ENCODE measurements at places on chromosomes 13 and 19.
A peak's percentile ranks its signal among the peaks of the same experiment; 100 is the strongest.

GRCh38 chr19:43441716-43442115, 23.7 kb downstream of the LYPD3 start:
- DNase-seq: no peak

DNA sequence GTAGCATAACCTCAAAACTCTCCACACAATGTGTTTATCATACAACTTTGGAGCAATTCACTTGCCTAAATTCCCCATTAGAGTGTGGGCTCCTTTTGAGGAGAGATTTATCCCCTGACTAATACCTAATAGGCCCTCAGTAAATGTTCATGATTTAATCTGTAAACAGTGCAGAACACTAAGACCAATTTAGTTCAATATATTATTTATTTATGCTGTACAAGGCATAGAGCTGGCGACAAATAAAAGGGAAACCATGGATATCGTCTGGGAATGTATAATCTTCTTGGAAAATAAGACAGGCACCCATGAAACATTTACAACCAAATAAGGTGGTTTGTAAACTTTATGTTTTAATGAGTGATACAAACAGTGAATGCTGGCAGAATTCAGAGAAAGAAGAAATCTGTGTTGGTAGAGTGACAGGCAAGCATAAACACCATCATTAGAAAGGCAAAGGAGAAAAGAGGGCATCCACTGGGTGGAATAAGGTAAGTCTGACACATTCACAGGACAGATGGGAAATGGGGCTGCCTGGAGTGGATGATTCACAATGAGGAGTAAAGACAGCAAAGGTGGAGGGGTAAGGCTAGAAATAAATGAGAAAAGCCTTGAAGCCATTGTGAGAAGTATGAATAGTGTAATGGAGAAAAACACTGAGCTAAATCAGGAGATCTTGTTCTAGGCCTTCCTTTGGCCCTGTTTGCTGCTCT, 106.1 kb upstream of the MIR17HG start:
- no peak for DNase-seq

DNA sequence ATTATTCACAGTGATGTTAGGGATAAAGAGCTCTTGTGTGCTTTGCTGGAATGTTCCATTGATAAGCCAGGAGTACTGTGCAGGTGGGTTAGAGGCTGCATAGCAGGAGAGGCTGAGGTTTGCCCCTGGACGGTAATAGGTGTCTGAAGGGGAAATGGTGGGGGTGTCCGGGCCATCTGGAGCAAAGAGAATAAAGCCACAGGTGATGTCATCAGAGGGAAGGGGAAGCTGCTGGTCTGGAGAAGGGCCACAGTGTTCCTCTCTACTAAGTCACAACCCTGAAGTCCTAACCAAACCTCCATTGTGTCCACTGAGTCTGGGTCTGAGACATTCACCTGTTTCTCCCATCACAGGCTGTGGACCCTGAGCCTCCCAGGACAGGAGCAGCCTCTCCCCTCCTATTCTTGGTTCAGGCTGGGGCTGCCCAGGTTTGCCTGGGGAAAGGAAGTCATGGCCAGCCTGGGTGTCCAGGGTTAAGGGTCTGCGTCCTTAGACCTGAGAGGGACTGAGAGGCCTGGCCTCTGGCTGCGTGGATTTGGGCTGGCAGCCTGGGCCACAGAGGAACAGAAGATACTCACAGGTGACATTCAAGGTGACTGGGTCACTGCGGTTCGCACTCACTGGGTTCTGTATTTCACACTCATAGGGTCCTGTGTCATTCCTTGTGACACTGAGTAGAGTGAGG, 6.8 kb downstream of the CEACAM1 start:
- no peak for DNase-seq

DNA sequence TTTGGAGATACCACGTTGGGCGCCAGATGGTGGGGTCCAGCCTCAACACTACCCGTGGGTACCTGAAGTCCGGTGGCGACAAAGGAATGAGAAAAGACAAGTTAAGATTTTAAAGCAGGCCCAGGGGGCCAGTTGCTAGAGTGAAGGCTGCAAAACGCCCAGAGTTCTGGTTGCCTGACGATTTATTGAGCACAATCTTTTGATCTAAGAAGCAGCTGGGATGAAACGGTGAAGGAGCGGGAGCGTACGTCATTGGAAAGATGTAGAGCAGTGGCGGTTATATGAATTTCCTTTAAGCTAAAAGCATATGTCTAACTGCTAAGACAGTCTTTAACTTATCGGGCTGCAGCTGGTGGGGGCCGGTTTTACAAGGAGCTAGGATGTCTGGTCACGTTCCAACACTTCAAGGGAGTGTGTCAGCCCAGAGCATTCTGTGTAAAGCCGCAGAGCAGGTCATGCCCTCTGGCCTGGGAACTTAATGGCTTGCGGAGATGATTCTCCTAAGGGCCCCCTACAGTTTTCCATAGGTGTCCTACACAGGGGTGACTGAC, 28.9 kb upstream of the EVI5L start:
- no peak for DNase-seq

- DNase-seq: no peak
Observed at GRCh38 chr13:97715763-97716162, 237.7 kb upstream of the IPO5 start.

- no peak for DNase-seq
Observed at GRCh38 chr19:40162104-40162503, 29.1 kb upstream of the MAP3K10 start.

DNA sequence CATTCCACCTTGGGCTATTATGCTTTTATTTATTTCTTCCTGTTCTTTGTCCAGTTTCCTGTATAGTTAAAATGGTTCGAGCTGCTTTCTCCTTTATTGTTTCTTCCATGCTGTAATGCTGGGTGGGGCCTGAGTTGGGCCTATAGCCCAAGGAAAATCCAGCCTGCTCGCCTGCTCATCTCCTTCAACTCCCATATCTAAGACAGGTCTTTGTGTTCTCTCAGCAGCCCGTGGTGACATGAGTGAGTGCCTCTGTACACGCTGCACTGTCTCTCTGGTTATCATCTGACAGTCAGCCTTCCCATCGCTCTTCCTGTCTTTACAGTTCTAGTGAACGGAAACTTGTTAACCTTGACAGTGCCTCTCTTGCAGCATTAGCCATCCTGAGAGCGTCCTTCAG, 221.9 kb upstream of the SLC10A2 start:
- DNase-seq: no peak

DNA sequence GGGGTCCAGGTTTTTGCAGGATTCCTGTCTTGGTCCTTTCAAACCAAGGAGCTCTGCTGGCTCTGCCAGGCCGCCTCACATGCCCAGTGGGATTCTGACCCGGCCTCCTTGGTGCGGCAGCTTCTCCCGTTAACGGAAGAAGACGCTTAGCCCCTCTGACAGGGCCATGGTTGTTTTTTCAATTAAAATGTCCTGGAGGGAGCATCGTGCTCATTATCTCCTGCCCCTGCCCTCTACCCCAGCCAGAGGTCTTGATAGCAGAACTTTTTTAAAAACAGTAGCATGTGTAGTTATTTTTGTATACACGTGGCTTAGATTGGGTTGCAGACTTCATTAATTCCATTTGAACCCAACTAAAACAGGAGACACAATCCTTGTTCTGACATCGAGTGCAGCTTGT, 11.5 kb upstream of the RPS15 start:
- no peak for DNase-seq

GRCh38 chr13:74206061-74206561, 71.9 kb upstream of the KLF12 start:
- no peak for DNase-seq

- no peak for DNase-seq
Observed at GRCh38 chr13:112702341-112702985, 12.6 kb downstream of the ATP11A start.

GRCh38 chr19:6414793-6415590, 9.6 kb downstream of the KHSRP start:
- DNase-seq: no peak

DNA sequence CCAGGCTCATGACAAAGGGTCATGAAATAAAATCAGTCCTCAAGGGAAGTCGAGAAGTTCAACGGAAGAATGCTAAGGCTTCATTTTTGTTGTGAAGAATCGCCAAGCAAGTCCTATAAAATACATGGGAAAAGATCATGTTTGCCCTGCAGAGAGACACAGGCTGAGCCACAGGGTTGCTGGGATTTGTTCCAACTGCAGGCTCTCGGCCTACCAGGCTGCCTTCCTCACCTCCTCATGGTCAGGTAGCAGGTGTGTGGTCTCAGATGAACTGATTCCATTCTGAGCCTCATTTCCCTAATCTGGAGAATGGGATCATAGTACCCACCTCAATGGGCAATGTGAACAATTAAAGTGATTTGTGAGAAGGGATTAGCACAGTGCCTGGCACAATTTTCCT, 114.9 kb upstream of the SPATA13 start:
- no peak for DNase-seq

DNA sequence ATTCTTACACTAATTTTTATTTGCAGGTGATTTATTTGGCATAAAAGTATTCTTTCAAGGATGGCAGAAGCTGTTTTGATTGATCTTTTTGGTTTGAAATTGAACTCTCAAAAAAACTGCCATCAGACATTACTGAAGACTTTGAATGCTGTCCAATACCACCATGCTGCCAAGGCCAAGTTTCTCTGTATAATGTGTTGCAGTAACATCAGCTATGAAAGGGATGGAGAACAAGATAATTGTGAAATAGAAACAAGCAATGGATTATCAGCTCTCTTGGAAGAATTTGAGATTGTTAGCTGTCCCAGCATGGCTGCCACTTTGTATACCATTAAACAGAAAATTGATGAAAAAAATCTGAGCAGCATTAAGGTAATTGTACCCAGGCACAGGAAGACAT, 1.2 kb downstream of the LACC1 start:
- no peak for DNase-seq

DNA sequence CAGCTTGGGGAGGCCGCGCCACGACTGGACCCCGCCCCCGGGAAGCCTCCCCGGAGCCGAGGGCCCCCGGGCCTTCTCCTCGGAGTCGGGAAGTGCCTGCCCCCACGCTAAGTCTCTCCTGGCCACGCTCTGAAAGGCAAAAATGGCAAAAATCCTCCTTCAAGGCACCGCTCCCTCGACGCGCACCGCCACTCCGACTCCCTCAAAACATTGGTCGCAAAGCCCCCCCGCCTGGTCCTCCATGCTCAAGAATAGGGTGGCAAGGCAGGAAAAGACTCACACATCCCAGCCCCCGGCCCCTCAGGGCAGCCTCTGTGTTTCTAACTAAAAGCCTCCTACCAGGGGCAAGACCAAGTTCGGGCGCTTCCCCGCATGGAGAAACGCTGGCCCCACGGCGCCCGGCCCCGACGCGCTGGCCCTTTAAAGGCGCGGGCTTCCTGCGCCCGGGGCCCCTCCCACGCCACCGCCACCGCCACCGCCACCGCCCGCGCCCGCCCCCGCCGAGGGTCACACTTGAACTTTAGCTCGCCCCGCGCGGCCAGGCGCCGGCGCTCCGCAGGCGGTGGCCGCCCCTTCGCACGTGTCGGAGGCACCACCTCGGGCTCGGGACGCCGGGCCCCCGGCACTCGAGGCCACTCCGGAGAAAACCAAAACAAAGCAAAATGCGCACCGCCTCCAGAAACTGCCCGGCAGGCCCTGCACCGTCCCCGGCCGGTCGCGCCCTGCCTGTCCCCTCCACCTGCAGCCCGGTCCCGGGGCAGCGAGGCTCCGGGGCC, 1.9 kb downstream of the FOXO1 start:
- peak; percentile 48 for DNase-seq

DNA sequence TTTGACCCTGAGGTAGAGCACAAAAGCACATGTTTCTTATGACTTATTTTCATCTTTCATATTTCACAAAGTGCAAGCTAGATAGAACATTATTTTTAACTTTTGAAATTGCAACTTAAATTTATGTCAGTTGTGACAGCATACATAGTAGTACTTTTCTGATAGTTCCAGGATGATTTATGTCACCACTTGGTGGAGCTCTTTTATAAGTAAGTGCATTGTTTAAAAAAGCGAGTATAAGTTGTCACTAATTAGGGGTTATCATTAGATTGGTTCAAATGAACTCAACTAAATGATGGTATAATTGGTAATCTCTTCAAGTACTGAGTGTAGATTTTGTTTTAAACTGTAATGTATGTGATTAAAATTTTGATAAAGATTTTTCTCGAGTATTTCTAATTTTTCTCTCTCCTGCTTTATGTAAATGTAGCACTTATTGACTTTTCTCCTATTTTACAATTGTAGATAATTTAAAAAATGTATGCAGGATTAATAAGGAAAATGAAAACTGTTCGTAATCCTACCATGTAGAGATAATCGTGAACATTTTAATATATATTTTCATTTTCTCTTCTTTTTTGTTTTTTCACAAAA, 31.1 kb downstream of the RB1 start:
- no peak for DNase-seq

- no peak for DNase-seq
Observed at GRCh38 chr13:109810761-109811510, 24.6 kb upstream of the IRS2 start.

GRCh38 chr19:7769171-7769570, 6.1 kb downstream of the CLEC4M start:
- DNase-seq: no peak

DNA sequence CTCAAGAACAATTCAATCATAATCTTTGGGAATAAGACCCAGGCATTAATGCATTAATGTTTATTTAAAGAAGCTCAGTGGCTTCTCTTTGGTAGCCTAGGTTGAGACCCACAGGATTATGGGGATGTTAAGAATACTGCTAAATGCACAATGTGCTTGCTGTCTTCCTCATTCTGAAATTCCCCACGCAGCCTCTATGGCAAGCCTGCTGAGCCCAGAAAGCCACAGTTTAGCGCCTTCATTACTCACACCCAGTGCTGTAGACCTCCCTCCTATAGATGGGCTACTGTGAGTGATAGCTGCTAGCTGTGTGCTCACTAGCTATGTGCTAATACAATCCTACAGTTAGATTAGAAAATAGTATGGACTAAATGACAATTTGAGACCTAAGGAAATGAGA, 90.6 kb downstream of the TNFSF13B start:
- DNase-seq: no peak

DNA sequence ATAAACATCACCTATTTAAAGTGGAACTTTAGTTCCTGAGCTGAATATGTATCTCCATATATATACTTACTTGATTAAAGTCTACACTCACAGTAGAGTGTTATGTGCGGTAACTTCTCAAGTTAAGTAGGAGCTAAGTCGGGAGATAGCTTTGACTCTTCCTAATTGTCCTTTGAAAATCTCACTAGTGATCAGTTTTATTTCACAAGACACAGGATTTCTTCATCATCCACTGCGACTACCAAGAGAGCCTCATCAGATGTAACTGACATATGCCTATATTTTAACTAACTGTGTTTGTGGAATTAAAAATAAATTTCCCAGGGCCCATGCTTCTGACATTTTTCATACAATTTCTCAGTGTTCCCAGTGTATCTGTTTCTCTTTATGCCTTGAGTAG, 1664.0 kb downstream of the EFNB2 start:
- DNase-seq: no peak

DNA sequence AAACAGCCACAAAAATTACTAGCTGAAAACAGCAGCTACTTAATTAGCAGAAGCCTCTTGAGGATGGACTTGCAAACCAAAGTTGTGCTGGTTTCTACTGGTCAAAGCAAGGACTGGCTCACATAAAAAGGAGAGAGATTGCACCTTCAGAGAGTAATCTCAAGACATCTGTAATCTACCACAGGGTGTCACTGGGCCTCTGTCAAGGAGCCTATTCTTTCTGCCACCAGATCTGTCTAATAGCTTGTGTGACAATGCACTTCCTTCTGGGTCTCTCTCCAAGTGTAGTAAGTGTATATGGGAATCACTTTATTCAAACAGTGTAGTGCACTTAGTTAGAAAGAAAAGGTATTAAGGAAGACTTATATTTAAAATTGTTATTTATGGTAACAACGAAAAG, 24.4 kb upstream of the ZNF561 start:
- no peak for DNase-seq

GRCh38 chr13:98582947-98583346, 6.0 kb upstream of the STK24 start:
- no peak for DNase-seq

- no peak for DNase-seq
Observed at GRCh38 chr13:114115191-114115671, 17.2 kb downstream of the RASA3 start.

Measured in activated CD4-positive, CD25-positive, alpha-beta regulatory T cell (primary cell).